Stimulated activated CD8-positive, alpha-beta memory T cell treated with anti-CD3 and anti-CD28 coated beads, Interleukin-7, amount 100 ng/mL, for 24 hours (primary cell): ENCODE measurements at places on chromosomes 2 and 18.

- no peak for DNase-seq
Observed at GRCh38 chr18:36294031-36294430, 3.5 kb upstream of the FHOD3 start.

DNA sequence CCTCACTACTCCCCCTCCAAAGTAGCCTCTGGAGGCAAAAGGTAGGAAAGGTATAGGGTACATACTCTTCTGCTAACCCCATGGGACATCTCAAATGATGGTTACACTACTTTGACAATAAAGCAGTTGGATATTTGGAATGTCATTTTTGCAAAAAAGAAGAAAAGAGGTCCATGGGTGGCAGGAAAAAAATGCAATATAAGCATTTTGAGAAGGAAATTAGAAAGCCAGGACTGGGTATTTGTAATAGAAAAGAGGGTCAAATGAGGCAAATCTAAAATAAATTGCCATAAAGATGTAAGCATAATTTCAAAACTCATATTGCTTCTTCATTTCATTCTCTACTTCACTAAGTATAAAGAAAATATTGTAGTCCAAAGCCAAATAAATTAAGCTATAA is 280.2 kb downstream of the NOL4 start:
- DNase-seq: no peak

DNA sequence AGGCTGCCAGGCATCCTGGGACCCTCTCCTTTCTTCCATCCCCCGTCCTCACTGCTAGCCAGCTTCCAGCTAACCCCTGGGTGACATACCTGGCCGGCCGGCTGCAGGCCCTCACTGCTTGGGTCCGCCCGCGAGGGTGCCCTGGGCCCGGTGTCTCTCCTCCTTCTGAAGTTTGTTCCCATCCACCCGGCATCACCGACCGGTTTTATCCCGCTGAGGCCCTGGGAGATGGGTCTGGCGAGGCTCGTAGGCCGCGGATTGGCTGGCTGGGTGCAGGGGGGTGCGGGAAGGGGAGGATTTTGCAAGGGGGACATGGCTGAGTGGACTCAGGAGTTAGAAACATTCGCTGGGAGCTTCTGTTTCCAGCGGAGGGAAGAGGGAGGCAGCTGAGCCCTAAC is at the start of gene PAX8:
Gene PAX8 (minus strand): TSS at position 180 of the 398 bp plus-strand sequence. CDS start 527 bp downstream, outside the sequence.
- no peak for DNase-seq

- peak; percentile 24 for DNase-seq
Observed at GRCh38 chr2:191675807-191676721, 1.9 kb upstream of the NABP1 start.

DNA sequence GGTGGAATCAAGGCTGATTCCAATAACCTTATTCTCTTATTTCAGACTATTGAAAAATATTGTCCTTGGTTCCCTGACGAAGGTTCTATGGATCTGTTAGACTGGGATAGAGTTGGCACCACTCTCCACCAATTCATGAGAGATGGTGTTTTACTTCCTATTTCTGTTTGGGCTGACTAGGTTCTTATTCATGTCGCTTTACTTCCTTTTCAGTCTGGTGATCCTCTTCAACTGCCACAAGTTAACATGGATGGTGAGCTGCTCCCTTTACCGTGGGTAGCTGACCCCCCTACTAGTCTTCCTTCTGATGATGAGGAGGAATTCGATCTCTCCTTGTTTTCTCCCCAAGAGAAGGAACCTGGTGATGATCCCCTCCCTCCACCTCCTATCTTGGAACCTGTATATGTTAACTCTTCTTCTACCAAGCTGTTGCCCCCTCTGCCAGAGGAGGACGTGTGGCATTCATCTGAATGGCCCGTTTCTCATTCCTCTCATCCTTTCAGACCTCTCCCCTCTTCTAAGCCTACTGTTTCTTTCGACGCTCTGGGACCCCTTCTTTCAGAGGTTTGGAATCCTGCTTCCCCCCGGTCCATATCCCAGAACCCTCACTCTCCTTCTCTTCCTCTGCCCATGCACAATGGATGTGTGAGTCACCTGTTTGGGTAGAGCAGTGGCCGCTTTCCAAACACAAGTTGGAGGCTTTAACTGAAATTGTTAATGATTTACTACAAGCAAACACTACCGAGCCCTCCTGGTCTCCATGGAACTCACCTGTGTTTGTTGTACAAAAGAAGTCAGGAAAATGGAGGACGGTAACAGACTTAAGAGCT is 13.5 kb upstream of the CNOT11 start:
- no peak for DNase-seq

- no peak for DNase-seq
Observed at GRCh38 chr2:97845818-97846217, 132.4 kb downstream of the ZAP70 start.

DNA sequence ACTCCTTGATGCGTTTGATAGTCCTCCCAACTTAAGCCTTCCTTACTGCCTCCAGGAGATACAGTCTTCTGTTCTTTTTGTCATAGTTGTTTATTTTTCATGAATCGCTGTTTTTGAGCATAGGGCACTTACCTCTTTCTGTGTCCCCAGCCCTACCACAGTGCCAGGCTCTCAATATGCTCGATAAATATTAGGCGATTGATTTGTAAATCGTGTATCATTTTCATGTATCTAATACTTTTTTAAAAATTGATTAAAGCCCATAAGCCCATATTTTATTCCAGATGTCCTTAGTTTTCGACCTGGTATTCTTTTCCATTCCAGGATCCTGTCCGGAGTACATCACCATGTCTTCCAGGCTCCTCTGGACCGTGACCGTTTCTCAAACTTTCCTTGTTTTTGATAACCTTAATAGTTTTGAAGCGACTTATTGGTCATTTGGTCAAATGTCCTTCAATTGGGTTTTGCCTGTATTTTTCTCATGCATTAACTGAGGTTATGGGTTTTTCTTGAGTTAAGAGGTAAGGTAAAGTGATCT is 444 bp upstream of the MMADHC start:
- DNase-seq: no peak

- DNase-seq: no peak
Observed at GRCh38 chr2:34012715-34013302, 413.7 kb upstream of the FAM98A start.

GRCh38 chr2:230244211-230244610 is 18.7 kb downstream of the SP140 start:
- no peak for DNase-seq

DNA sequence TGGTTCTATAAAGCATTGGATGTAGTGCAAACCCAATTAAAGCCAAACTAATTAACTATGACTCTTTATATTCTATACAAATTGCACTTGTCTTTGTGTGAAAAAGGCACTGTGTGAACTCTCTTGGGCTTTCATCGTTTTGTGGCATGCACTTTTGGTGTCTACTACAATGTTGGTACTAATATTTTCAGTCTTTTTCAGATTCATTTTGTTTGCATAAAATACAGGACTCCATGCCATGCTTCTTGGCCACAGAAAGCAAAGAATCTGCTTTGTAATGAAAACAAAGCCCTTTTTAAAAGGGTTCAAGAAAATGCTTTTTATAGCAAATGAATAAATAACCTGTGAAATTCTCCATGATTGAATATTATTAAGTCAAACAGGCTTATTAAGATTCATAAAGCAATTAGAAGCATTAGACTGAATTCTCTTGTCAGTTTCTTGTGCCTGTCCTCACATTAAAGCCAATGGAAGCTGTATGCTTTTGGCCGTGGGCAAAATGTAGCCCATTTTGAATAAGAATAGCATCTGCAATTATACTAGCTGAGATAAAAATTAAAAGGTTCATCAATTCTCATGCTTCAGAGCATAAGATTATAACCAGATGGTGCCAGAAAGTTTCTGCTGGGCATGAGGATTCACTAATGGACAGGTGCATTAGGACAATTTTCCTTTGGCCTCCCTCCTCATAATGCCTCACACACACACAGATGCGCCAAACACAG is 1665.2 kb downstream of the SUCLG1 start:
- no peak for DNase-seq

DNA sequence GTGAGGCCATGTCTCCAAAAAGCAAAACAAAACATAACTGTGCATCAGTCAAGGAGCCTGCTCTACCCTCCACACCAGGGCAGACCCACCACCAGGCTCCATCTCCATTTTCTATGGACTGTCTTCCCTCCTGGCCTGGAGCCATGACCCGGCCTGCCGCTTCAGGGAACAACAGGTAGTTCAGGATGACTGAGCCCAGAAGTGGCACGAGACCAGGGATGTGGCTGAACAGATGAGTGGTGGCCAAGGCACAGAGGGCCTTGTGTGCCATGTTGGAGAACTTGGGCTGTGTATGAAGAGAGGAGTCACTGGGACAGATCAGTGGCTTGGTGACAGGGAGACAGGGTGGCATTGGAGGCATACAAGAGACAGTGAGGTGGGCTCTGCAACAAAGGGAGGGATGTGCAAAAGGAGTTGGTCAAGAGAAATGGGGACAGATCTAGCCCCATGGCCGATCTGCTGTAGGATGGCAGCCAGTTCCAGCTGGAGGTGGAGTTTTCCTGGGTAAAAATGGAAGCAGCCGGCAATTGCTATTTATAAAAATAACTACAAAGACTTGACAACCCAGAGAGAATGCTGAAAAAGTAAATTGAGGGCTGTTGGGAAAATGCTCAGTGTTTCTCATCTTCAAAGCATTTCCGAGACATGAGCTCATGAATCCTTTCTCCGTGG is 35.0 kb downstream of the TMEM177 start:
- DNase-seq: no peak

DNA sequence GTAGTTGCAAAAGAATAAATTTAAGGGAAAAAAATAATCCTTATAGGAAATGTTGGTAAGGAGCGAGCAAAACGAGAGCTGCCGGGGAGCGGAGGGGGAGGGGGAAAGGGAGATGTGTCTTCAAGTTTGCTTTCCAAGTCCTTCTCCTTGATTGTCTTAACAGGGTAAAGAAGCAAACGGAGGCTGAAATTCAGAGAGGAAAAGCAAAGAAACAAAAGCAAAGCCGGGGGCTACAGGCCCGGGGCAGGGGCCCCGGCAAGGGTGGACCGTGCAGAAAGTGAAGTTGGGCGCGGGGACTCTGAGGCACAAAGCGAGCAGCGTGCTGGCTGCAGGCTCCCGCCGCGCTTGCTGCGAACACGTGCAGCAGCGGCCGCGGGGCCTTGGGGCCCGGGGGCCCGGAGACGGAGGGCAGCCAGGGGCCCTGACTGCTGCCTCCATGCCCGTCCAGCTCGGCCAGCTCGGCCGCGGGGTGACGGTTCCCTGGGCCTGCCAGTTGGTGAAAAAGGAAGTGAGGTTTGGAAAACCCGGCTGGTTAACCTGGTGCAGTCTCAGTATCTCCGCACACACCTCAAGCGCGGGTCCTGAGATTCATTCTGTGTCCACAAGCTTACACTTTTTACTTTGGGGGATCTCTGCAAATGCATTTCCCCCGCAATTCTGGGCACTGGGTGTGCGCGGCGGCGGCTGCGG is 4.1 kb downstream of the BCL11A start:
- DNase-seq: no peak

- no peak for DNase-seq
Observed at GRCh38 chr2:80364524-80365212, 60.1 kb upstream of the LRRTM1 start.

DNA sequence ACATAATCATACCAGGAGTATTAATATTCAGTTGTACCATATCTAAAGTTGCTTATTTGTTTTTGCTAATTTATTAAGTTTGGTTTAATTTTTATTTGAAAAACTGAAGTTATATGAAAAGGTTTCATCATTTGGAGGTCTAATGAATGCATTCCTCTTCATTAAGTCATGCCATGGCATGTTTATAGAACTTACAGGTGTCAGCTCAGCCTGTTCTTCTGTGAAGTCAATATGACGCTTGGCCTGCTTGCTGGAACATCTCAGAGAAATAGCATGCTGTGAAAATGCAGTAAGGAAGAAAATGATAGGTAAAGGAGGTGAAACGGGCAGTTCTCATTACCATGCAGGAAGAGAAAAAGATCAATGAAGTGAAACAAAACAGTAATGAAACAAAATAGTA is 58.2 kb downstream of the RAPH1 start:
- DNase-seq: no peak

DNA sequence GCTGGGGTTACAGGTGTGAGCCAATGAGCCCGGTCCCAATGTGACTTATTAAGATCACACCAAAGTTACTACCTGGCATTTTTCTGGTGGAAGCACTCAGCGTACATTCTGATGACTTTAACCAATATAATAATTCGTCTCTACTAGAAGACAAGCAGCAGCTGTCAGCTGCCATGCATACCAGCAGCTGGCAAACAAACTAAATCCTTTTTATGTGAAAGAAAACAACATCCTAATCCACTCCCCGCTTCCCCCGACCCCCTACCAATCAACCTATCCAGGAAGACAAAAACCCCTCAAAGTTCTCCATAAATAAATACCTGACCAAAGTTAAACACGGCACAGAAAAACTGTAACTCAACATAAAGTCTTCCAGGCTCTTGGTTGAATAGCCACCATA is 42.1 kb downstream of the GPR155 start:
- DNase-seq: no peak

DNA sequence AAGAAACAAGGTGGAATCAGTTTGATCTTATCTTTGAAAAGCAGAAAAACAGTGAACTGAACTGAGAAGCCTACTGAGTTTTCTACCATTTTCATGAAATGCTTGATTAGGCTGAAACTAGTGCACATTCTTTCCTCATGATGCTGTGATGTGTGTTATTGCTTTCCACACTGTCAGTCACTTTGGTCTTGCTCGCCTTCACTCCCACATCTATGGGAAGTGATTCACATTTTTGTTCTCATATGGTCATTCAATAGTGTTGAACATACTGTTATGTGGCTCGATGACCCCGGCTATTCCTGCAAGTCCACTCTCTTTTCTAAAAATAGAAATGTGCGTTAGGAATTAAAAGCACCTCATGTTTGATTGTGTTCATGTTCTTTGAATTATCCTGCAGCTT is 129.7 kb downstream of the TGIF1 start:
- no peak for DNase-seq

DNA sequence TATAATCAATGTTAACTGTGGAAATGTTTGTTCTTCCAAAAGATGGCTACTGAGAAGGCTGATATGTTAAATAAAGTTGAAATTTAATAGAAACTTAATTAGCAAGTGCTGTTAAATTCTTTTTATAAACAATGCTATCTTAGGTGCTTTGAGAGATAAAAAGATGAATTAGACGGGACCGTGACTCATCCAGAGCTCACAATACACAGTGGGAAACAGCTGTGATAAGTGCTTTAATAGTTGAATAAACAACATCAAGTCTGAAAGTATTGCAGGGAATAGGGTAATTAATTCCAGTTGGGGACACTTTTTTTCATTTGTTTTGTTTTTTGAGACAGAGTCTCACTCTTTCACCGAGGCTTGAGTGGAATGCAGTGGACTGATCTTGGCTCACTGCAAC is 85.5 kb upstream of the DTNA start:
- no peak for DNase-seq

GRCh38 chr2:46499392-46499785 is 20.0 kb downstream of the TMEM247 start:
- DNase-seq: no peak

GRCh38 chr2:203105996-203106395 is 91.3 kb downstream of the NBEAL1 start:
- no peak for DNase-seq
